ENCODE measurements at places on chromosomes 16 and 17.

GRCh38 chr17:15048381-15048780 lies 216.7 kb downstream of the PMP22 start:
- no peak for DNase-seq

DNA sequence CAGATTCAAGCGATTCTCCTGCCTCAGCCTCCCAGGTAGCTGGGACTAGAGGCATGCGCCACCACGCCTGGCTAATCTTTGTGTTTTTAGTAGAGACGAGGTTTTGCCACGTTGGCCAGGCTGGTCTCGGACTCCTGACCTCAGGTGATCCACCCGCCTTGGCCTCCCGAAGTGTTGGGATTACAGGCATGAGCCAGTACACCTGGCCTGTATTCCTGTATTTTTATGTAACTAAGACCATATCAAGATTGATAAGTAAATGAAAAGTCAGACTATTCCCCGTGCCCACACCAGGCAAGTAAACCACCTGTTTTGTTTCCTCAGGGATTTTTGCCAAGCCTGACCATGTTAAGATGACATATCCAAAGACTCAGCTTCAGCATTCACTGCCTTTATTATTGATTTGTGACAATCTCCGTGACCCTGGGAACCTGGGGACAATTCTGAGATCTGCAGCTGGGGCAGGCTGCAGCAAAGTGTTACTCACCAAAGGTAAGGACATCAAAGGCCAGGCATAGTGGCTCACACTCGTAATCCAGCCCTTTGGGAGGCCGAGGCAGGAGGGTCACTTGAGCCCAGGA lies 5.6 kb downstream of the MRM3 start:
- DNase-seq, result no peak

DNA sequence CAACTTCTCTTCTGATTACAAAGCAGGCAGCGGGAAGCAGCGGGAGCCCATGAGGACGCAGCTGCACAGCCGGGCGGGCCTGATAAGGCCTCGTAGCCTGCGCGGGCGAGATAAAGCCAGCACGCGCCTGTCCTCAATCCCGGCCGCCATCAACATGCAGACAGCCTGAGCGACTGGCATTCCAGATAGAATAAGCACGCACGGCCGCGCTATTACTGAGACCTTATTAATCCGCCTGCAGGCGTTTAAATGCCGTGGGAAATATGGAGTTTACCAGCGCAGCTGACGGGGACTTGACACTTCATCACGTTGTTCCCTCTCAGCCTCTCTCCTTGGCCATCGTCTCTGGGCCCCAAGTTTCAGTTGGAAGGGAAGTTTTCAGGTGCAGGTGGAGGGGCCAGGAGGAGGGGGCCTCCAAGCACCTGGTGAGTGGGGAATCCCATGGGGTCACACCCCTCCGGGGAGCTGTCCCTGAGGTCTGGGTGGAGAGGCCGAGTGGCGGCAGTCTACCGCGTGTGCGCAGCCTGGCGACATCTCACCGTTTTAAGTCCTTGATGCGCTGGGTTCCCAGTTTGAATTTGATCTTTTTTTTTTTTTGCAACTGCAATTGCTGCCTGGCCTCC lies 27.3 kb upstream of the CBFA2T3 start:
- DNase-seq, result no peak

- DNase-seq, result no peak
These were observed 14.6 kb upstream of the NDRG4 start for GRCh38 chr16:58485184-58485887.

DNA sequence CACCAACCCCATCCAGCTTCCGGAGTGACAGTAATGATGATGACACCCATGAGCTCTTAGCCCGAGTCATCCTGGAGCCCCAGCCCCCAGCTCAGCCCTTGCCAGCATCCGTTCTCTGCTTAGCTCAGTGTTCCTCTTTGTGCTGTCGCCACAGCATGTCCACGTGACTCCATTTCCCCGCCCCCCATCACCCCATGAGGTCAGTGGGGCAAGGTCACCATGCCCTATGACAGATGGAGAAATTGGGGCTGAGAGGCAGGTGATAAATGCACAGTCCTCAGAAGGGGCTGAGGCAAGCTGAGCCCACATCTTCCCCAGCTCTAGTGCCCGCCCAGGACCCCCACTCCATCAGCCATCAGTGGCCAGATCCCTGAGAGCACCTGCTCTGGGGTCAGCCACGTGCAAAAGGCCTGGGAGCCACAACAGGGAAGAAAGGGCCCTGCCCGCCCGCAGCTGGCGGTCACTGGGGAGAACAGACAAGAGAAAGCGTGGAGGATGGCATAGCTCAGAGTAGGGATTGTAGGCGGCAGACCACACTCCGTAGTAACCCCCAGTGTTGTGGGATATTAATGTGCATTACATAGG lies 17.1 kb downstream of the ITGB4 start:
- DNase-seq, result no peak

- DNase-seq, result no peak
These were observed 68.8 kb downstream of the ABCA8 start for GRCh38 chr17:68886401-68886800.

DNA sequence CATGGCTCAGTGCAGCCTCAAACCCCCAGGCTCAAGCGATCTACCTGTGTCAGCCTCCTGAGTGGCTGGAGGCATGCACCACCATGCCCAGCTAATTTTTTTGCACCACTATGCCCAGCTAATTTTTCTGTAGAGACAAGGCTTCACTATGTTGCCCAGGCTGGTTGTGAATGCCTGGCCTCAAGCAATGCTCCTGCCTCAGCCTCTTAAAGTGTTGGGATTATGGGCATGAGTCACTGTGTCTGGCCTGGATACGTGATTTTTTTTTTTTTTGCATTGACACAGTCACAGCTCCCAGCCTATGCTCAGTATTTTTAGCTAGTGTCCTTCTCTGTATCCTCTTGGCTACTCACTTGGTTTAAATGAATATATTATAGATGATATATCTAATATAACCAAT lies 377.0 kb upstream of the TNRC6C start:
- no peak for DNase-seq

- peak; percentile 9 for DNase-seq
These were observed 651 bp downstream of the SHMT1 start for GRCh38 chr17:18362698-18363100.
